Posterior vena cava (tissue), 2 donors: ENCODE measurements at places on chromosomes 1 and 21.

DNA sequence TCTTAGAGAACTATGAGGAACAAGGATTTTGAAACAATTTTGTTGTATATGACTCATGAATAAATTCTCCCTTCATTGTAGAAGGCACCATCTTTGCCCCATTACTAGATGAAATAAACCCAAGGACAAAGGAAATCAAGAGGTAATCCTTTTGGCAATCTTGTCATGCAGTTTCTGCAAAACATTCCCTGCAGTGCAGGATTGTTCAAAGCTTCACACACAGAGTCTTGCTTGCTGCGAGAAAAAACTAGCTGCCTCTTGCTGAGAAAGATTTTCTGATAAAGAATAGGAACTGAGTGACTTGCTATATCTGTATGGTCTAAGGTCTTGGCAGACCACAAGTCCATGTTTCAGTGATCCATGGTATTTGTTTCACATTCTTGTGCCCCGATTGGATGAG is 657.4 kb upstream of the ADGRL4 start:
- no peak for DNase-seq

DNA sequence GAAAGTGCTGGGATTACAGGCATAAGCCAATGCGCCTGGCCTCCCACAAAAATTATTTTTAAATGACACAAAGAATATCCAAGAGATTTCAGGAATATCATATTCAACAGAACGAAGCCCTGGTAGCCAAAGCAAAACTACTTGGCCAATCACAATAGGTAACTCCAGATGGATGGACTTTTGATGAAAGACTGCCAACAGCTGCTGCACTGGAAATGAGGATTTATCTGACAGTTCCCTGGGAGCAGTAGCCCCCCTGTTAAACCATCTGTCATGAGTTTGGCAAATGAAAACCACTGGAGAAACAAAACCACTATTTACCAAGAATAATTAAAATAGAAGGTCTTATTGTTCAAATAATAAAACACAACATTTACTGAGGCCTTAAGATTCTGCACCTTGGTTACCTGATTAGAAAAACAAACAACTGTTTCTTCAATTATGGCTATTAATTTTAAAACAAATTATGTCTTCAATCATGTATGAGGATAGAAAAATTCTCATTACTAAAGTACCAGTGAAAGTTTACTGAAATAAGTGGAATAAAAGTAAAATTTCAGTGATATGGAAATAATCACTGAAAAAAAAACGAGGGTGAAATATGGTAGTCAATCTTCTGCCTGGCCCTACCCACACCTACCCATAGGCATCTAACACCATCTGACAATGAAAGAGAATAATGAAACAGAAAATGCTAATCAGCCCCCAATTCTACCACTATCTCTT is 34.3 kb upstream of the PSMG1 start:
- DNase-seq: no peak

DNA sequence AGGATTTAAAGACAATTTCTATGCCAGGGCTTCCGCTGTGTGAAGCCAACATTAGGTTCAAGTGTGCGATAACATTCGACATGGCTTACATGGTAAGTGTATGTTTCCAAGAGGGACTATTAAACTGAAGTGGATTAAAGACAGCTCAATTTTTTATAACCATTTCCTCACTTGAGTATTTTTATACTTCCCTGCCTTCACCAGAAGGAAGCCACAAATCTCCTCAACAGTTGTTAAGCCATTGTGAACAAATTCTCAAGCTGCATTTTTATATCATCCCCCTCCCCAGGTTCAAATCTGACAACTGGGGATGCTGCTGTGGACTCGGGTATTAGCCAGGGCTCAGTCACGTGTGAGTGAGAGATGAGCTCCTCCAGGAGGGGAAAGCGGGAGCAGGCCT is 116.3 kb downstream of the RHOU start:
- DNase-seq: no peak

- no peak for DNase-seq
Measured at GRCh38 chr1:26378088-26378878, 5.7 kb upstream of the ZNF683 start.

DNA sequence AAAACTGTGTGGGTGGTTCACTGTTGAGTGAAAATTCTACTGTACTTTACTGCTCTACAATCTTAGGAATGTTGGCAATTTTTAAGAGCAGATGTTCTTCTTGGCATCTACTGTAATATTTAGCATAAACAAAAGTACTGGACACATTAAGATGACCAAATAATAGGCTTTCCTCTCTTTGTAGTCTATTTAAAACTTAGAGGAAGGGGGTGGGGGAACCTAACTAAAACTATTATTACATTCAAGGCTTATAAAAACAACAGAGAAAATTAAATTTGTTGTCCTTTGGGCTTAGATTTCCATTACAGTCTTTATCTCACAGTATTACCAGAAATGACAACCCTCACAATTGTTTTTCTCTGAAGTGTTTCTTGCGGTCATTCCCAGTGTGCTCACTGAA is 181.2 kb downstream of the PLPPR4 start:
- no peak for DNase-seq

DNA sequence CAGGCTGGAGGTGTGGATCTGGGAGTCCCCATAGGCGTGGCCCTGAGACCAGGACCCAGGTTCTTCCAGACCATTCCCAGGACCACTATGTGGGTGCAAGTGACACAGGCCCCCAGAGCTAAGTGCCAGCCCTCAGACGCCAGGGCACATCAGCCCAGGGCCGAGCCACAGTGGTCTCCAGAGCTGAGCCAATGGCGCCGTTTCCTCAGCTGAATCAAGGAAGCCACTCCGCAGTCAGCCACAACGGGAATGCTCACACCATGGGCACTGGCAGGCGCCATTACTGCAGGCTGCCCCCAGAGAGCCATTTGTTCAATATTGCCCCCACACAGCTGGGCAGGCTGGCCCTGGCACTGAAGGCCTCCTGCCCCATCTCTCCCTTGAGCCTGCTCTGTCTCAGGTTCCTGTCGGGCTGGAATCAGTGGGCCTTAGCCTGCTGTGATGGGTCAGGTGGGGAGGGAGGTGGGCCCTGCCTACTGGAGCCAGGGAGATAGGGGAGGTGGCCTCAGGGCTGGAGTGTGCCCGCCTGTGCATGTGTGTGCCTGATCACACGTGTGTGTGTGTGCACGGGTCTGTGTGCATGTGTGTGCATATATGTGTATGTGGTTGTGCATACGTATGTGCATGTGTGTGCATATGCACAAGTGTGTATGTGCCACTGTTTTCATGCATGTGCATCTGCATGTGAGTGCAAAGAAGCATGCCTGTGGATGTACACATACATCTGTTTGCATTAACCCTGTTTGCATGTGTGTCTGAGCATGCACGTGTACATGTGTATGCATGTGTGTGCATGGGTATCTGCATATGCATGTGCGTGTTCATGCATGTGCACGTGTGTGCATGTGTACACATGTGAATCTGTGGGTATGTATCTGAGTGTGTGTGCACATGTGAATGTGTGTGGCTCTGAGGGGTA is 6.1 kb downstream of the GJC2 start:
- DNase-seq: peak; percentile 69

DNA sequence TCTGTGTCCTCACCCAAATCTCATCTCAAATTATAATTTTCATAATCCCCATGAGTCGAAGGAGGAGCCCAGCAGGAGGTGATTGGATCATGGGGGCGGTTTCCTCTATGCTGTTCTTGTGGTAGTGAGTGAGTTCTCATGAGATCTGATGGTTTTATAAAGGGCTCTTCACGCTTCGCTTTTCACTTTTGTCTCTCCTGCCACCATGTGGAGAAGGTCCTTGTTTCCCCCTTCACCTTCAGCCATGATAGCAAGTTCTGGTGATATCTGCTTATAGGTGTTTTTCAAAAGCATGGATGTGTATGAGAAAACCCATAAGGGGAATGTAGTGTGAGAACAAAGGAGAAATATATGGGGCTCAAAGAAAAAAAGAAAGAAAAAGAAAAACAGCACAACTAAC is 405.9 kb upstream of the RGS18 start:
- DNase-seq: no peak

- no peak for DNase-seq
Measured at GRCh38 chr1:100445565-100445964, 92.4 kb upstream of the GPR88 start.

GRCh38 chr1:14500041-14500440 is 98.4 kb upstream of the KAZN start:
- no peak for DNase-seq

GRCh38 chr1:227869279-227869842 is 53.9 kb downstream of the PRSS38 start:
- no peak for DNase-seq

- DNase-seq: no peak
Measured at GRCh38 chr1:112083487-112083886, 94.0 kb upstream of the KCND3 start.

GRCh38 chr1:151760597-151761385 is 2.5 kb downstream of the MRPL9 start:
- DNase-seq: no peak
